NCI-H446 treated with DMSO at 0.1 percent for 48 hours (cell line): ENCODE measurements at places on chromosomes 2 and 18.

- no peak for DNase-seq
These were observed 45.2 kb upstream of the NOSTRIN start for GRCh38 chr2:168757223-168757622.

- no peak for DNase-seq
These were observed 242.6 kb downstream of the PHLPP1 start for GRCh38 chr18:62957885-62958472.

DNA sequence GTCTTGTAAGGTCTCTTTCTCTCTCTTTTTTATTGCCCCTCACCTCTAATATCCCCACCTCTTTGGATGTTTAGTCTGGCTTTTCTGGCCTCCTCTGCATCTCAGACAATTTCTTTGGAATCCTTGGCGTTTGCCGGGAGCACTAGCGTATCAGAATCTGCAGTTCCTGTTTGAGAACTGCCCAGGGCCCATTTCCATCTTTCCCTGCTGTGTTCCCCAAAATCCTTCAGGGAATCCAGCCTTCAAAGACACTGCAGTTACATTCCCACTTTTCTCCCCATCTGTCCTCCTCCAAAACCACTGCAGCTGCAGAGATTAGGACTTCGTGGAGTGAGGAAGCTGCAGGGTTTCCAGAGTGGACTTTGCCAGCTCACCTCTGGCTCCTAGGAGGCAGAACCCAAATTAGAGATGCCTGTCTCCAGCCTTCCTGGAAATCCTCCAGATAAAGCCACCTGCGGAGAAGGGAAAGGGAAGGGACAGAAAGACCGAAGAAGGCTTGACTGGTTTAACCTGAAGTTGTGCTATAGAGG, 2.7 kb downstream of the VSNL1 start:
- no peak for DNase-seq

GRCh38 chr2:32805104-32806095, 141.4 kb upstream of the LTBP1 start:
- DNase-seq = no peak

DNA sequence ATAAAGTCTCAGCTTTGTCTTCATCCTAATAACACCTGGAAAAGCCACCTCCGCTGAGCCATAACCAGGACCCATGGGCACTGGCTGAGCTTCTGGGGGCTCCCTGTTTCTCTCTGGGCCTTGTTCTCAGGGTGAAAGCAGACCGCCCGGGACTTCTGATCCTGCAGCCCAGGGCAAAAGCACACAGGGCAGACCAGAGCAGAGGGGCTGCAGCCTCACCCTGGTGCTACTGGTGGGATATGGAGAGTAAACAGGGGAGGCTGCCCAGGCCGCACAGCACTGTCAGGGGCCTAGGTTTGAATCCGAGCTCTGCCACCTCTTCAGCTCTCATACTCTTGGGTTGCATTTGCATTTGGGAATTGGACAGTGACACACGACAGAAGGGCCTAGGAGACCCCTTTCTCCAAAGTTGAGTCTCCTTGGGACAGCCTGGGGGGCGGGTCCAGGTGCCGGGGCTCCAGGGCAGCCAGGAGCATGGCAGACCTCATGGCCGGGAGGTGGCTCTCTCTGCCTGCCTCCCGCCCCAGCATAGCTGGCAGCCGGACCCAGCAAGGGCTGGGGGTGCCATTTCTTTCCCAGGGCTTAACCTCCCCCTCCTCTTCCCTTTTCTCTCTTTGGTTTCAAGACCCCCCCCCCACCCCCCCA, 164.9 kb downstream of the INHBB start:
- DNase-seq = no peak

GRCh38 chr18:63271881-63272299, 47.7 kb downstream of the BCL2 start:
- no peak for DNase-seq

- DNase-seq = no peak
These were observed 191.7 kb downstream of the THSD7B start for GRCh38 chr2:136957044-136957443.

- no peak for DNase-seq
These were observed 17.9 kb downstream of the HS1BP3 start for GRCh38 chr2:20633001-20633400.

GRCh38 chr2:85812094-85812735, 58.4 kb downstream of the ATOH8 start:
- no peak for DNase-seq

GRCh38 chr2:53640466-53640865, 127.1 kb upstream of the CHAC2 start:
- DNase-seq = no peak

- no peak for DNase-seq
These were observed 48.0 kb upstream of the TLK1 start for GRCh38 chr2:171208657-171209056.

DNA sequence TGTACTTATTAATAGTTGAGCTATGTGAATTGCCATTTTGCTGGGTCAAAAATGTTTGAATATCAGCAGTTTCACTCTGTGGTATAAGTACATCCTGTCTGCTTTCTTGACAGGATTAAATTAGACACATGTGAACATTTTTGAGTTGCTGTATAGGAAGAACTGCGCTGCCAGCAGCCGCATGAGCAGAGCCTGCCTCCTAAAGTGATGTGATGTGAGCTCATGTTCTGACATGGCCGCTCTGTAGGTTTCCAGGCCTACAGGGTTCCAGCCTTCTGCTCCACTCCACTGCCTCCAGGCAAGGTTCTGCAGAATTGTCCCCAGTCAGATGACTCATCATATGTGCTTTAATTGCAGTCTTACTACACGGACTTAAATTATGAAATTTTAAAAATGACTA, 119.7 kb upstream of the NFATC1 start:
- DNase-seq = no peak

GRCh38 chr2:170503563-170503962, 211.6 kb upstream of the SP5 start:
- no peak for DNase-seq

GRCh38 chr2:238808761-238809160, 39.1 kb upstream of the TWIST2 start:
- DNase-seq = no peak

GRCh38 chr2:194567661-194568017, 1089.4 kb upstream of the SLC39A10 start:
- DNase-seq = no peak

DNA sequence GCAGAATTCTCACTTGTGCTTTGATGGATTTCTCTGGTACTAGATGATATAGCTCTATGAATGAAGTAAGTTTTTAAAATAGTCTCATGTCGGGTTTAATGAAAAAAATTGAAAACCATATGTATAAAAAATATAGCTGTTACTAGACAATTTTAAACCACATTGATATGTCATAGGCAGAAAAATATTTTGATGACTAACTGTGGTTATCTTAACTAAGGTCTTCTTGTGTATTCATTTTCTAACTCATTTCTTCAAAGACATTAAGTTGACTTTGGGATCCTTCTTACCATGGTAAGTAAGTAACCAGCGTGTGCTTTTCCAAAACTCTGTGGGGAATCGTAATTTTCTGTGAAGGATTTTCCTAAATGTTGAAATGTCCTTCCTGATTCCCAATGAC, 160.9 kb upstream of the COL3A1 start:
- no peak for DNase-seq

GRCh38 chr2:216654528-216655052, 21.4 kb downstream of the IGFBP2 start:
- DNase-seq = no peak

GRCh38 chr2:198660501-198660900, 797.2 kb downstream of the SATB2 start:
- no peak for DNase-seq

DNA sequence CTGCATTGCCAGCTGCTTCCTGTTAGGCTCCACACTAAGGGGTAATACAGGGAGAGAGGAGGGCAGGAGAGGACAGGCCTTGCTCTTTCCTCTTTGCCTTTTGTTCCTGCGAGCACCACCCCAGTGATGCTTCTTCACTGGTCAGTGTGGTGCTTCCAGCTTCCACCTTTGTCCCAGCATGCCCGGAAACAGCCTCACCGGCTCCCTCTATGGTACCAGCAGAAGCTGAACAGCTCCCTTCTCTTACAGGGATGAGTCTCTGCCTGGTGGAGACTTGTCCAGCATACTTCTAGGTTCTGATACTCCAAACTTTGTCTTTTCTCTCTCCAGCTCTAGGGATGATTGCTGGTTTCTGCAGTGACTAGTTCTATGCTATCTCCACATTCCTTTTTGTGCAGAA, 413.3 kb downstream of the TSN start:
- peak; percentile 47 for DNase-seq

DNA sequence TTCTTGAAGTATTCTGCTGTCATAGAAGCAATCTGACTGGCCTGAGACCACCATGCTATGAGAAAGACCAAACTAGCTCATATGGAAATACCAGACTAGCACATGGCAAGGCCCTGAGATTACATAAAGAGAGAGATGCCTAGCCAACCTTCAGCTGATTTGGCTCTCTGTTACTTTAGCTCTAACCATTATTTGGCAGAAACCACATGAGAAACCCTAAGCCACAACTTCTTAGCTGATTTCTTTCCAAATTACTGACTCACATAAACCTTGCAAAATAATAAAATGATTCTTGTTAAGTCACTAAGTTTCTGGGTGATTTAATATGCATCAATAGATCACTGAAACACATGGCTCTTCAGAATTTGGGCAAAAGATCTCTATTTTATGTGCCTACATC, 295.0 kb upstream of the ZNF521 start:
- DNase-seq = no peak

DNA sequence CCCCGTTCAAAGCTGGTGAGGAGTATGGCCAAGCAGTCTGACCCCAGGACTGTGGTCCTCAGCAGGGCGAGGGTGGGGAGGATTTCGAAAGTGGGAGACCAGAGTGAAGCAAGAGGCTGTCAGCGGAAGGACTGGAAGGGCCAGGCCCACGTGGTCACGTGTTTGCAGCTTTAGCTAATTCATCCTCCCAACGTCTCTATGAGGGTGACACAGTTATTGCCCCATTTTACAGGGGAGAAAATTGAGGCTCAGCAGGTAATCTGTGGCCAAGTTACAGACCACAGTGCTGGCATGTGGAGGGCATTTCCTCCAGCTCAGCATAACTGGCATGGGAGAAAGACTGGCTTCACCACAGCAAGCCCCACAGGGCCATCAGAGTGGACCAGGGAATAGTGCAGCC, 45.4 kb upstream of the LTBP1 start:
- DNase-seq = no peak

DNA sequence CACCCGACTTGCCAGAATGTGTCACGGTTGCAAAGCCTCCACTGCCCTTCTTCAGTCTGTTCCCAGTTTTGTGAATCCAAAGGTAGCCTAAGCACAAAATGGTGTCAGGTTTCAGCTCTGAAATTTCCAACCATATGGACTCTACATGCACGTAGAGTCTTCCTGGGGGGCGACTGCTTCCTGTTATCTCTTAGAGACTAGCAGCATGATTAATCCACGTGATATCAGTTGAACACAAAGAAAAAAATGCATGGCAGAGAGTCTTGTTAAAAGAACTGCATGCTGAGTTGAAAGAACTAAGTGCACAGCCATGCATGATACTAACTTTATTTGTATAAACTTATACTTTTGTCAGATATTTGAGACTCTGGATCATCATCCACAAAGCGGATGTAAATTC, 404.4 kb downstream of the SOCS6 start:
- no peak for DNase-seq

GRCh38 chr2:186927867-186928191, 78.9 kb upstream of the ZSWIM2 start:
- no peak for DNase-seq

DNA sequence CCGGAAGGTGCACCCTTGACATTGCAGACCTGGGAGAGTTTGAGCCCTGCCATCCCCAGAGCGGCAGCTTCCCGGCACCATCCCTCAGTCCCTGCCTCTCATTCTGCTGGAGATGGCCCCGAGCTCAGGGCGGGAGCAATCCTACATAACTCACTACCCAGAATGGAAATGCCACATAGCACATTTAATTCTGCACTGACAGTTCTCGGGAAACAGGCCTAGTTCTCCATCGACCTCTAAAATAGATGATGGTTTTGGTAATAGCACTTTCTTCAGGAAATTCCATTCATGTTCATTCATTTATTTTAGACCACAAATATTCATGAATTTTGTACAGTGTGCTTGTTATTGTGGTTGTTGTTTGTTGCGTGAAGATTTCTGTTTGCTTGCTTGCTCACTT, 92.9 kb upstream of the SLC14A2 start:
- DNase-seq = no peak

DNA sequence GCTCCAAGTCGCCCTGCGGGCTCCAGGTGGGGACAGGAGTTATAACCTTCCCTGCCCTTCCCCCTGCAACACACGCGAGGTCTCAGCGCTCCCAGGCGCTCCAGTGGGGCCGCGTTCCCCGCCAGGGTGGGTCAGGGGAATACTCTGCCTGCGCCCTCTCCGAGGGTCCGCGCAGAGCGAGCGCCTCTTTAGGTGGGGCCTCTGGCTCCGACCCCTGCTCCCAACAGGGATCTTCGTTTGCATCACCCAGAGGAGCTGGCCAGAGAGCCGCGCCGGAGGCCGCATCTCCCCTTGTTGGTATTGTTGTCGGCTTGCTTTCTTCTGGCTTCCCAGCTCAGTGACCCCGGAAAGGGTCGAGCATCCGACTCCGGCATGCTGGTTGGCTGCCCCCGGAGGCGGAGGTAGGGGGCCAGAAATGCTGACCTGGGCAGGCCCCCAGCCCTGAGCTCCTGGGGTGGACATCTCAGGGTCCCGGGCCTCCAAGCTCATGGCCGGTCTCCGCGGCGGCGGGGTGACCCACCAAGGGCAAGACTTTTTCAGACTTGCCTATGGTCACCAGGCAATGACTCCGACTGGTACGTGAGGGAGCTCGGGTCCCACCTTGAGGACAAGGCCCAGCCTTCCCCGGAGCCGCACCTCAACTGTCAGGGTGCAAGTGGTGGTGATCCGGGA, 11.2 kb upstream of the EN1 start:
- DNase-seq = no peak

DNA sequence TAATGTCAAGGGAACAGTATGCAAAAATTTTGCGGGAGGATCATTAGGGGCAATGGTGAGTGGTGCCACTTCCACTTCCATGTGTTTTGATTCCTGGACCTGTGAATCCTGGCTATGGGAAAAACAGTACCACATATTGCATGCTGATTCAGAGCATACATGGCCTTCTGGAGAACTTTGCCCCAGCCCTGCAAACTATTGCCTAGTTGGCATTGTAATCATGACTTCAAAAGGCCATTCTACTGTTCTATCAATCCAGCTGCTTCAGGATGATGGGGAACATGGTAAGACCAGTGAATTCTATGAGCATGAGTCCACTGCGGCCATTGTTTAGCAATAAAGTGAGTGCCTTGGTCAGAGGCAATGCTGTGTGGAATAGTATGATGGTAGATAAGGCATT, 75.3 kb upstream of the ZC3H15 start:
- no peak for DNase-seq

DNA sequence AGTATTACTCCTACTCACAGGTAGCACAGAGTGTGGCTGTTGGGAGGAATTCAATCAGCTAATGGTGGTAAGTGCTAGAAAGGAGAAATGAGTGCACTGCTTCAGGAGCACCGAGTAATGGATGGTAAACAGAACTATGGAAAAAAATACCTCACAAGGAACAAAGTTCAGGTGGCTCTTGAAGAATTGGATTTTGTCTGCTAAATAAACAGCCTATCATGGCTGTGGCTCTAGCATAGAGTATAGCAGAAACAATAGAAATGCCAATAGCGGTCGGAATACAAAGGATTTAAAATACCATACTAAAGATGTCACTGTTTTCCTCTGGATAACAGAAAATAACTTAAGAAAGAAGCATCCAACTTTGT, 482.5 kb downstream of the NUP35 start:
- DNase-seq = no peak
